ENCODE measurements at places on chromosomes 4 and X. TPM values are rescaled to one million over a fixed set of nuclear protein-coding genes. Genes with fewer than 3 reads are reported as not detected.

SRPX2 gene
- total RNA-seq = 210 TPM

NOX1 gene
- total RNA-seq = not detected

TMSB15B gene
- total RNA-seq = 1.5 TPM

H2BW2 gene
- not detected for total RNA-seq

CXCL13 gene
- total RNA-seq = not detected

VCX2 gene
- not detected for total RNA-seq

PRR32 gene
- total RNA-seq = not detected

RNF128 gene
- 6.7 TPM for total RNA-seq

CLDN34 gene
- total RNA-seq = not detected

HMGN5 gene
- total RNA-seq = 0.50 TPM

ALPK1 gene
- 17.5 TPM for total RNA-seq

All from smooth muscle cell of the pulmonary artery (primary cell).